ENCODE measurements at places on chromosomes 3 and 15. TPM values are rescaled to one million over a fixed set of nuclear protein-coding genes. Genes with fewer than 3 reads are reported as not detected.

DNA sequence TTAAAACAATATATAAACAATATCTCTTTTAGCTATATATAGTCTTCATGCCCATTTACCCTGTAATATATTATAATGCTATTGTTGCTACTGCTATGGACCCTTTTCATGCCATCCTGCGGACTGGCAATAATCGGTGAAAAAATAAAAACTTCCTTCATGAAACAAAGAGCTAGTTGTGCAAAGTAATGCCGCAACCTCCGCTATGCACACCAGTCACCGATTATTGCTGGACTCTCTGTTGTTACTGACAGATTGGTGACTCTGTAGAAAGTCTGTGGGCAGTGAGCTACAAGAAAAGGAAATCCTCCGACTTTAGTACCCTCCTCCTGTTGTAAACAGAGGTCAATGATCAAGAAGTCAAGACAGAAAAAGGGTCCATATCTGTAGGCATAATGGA, 17.9 kb upstream of the ICE2 start:
- H3K27me3 ChIP-seq: no peaks in the 10 kb centered on the region
- no peak overlapping the region for H3K27ac ChIP-seq
- peaks cover 62% of the 10 kb centered on the region for H3K36me3 ChIP-seq

DNA sequence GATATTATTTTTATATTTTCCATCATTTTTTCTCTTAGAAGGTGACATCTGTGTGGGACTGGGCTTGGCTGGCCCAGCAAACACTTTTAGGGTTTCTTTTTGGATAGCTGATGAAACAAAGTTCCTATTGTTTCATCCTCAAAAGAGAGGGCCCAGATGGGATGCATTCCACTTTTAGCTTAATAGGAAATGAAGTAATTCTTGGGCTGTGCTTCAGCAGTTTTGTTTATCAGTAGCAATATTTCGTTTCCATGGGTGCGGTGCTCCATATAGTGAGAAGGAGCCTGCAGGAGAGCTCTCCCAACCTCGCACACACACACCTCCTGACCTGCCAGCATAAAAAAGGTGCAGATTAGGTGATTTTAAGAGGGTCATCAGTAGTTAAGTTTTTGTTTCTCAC, 147.5 kb downstream of the AKAP13 start:
- H3K4me3 ChIP-seq: no peak overlapping the region
- H3K27me3 ChIP-seq: no peaks in the 10 kb centered on the region
- no peaks in the 10 kb centered on the region for H3K4me1 ChIP-seq

- no peaks in the 10 kb centered on the region for H3K4me1 ChIP-seq
- H3K27me3 ChIP-seq: no peaks in the 10 kb centered on the region
- no peak overlapping the region for H3K4me3 ChIP-seq
Measured at GRCh38 chr15:89179966-89180875, 41.2 kb downstream of the RLBP1 start.

DNA sequence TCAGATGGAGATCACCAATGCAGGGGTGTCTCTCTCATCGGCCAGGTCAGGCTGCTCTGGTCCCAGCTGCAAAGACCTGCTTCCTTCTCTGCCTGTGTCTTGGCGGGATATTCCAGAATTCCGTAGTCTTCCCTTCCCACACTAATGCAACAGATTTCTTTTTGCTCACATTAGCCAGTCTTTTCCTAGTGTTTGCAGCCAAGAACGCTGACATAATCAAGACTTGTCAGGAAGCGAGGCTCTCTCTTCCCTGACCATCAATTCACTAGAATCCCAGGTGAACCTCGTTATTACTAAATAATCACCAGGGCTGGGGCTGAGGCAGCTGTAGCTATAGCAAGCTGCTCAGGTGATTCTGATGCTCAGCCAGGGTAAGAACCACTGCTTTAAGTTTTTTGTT, 43.2 kb upstream of the ACKR4 start:
- H3K36me3 ChIP-seq: peaks cover 3% of the 10 kb centered on the region
- H3K4me3 ChIP-seq: no peak overlapping the region
- no peak for DNase-seq
- no peak overlapping the region for H3K27ac ChIP-seq

GRCh38 chr3:121895736-121896135, 1.5 kb downstream of the SLC15A2 start:
- no peaks in the 10 kb centered on the region for H3K4me1 ChIP-seq
- no peak overlapping the region for H3K4me3 ChIP-seq
- no peak for DNase-seq
- no peak overlapping the region for H3K27ac ChIP-seq

DNA sequence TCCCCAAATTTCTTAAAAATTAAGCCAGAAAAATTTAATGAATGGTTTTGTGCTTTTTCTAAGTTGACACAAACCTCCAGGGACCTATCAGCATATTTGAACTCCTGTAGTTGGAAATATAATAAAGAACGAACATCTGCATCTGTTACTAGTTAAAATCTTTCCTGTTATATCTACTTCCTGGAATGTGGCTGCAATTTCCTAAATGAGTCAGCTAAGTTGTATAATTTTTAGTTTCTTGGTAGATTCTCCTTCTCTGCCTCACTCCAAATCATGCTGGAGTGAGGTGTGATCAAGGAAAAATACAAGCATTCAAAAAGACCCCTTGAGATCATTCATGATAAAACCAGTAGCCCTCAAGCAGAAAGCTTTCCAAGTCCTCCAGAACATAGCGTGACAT, 106.2 kb upstream of the MCTP2 start:
- no peaks in the 10 kb centered on the region for H3K36me3 ChIP-seq
- H3K4me1 ChIP-seq: no peaks in the 10 kb centered on the region
- no peak overlapping the region for H3K27ac ChIP-seq
- no peak overlapping the region for H3K4me3 ChIP-seq

SLC33A1 gene
- total RNA-seq: 33.1 TPM

All from right lobe of liver (tissue), 6 donors.